Left colon (tissue), 2 donors: ENCODE measurements at places on chromosomes 5 and 9. TPM values are rescaled to one million over a fixed set of nuclear protein-coding genes. Genes with fewer than 3 reads are reported as not detected.

DNA sequence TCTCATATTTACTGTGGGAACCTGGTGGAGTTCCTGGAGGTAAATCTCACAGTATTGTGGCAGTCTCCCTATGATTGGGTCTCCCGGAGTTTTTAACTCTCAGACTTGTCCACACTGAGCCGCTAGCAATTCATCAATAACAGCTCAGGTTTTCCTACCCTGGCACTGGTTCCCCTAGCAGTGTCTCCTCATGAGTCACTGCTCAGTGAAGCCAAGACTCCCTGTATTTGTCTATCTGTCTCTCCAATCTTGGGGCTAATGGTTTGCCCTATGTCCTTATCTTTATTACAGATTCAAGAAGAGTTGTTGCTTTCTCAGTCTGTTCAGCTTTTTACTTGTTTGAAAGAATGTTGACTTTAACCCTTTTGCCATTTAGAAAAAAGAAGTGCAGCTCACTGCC, 176.7 kb upstream of the FGF10 start:
- DNase-seq: no peak

DNA sequence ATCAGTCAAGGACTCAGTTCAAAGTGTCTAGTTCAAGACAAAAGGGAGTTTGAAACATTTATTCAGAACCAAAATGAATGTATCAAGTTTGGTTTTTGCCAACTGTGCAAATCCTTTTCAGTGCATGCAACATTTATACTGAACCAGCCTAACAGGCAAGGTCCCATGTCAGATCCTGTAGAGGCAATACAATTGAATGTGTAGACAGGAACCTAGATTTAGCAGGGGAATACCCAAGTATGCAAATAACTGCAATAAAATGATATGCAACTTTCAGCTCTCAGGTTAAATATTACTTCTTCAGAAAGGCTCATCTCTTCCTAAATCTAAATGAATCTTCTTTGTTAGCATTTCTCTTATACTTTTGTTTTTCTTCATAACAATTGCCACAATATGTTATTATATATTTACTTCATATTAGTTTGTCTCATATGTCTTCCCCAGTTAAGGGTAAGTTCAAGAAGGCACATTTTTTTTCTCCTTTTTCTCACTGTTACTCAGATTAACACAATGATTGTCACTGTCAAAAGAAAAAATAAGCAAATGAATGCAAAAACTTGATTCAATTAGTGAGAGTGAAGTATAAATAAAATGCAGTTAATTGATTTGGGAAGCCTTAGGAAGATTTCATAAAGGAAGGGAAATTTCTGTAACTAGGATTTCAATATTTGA, 163.9 kb upstream of the RASA1 start:
- no peak for DNase-seq

Gene GPSM1
- total RNA-seq: 3.1 TPM

Gene SHB
- total RNA-seq: 26.2 TPM

Gene HNRNPH1
- 352 TPM for total RNA-seq

Gene STKLD1
- total RNA-seq: 0.36 TPM

Gene SPINK6
- not detected for total RNA-seq

Gene SHC3
- 1.6 TPM for total RNA-seq

DNA sequence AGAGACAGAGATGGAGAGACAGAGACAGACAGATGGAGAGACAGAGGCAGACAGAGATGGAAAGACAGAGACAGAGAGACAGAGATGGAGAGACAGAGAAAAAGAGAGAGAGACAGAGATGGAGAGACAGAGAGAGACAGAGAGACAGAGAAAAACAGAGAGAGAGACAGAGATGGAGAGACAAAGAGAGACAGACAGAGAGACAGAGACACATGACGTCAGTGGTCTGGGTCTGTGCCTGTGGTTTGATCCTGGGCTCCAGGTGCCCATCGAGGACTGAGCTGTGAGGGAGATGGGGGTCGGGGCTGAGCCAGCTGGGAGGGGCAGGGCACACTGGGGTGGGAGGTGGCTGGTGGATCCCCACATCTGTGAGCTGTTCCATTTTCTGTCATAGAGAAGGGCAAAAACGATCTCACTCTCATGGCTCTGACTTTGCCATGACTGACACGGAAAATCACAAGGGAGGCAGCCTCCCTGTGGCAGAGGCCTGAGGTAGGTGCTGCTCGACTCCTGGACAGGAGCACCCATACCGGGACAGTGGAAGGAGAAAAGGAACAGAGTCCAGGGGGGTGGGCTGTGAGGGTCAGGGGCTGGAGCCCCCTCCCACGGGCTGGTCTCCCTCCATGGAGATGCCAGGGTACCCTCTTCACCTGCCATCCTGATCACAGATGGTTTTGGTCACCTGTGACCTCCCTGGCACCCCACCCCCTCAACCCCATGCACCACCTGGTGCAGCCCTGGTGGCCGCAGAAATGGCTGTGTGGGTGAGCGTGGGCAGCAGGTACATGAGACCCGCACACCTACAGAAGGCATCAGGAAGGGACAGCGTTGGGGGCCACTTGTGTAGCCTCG, 28.8 kb downstream of the GLT6D1 start:
- DNase-seq: no peak

DNA sequence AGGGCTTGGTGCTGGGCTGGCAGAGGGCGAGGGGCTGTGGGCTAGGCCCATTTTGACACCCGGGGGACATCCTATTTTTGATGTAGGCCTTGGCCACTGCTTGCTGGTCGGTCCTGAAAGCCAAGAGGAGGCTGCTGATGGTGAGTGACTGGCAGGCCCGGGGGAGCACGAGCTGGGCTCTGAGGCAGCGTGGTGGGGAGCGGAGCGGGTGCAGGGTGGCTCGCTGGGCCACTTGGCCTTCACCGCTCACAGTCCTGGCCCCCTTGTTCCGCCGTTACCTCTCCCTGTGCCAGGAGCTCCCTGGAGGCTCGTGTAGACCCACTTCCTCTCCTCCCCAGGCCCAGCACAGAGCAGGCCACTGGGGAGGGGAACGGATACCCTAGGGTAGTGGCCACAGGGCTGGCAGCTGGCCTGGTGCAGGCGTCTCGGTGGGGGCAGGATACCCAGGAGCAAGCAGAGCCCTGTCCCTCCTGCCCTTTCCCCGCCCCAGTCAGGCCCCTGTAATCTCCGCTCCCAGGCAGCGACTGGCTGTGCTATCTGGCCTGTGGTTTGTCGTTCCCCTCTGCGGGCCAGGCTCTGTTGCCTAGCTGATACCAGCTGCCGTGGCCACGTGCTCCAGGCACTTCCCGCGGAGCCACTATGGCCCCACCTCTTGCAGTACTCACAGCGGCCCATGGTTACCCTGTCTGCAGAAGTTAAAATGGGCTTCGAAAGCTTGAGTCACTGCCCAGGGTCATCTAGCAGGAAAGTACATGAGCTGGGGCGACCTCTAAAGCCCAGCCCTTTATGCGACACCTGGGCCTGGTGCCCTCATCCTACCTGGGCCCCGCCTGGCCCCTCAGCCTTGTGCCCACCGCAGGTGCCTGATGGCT, 11.7 kb upstream of the DOLPP1 start:
- DNase-seq: peak; percentile 68

DNA sequence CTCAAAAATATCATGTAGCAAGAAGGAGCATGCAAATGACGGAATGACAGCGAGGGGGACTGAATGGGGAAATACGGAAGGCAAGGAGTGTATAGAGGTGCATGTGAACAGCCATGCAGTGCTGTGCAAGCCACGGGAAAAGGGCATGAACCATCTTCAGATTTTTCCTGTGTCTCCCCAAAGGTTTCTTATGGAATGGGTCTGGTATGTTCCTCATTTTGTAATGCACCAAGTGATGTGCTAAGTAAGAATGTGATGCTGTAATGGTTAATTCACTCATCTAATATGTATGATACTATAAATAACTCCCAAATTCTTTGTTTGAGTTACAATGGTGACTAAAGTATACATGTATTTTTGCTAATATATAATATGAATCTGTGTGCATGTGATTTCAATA, 99.0 kb upstream of the DAB2 start:
- no peak for DNase-seq

DNA sequence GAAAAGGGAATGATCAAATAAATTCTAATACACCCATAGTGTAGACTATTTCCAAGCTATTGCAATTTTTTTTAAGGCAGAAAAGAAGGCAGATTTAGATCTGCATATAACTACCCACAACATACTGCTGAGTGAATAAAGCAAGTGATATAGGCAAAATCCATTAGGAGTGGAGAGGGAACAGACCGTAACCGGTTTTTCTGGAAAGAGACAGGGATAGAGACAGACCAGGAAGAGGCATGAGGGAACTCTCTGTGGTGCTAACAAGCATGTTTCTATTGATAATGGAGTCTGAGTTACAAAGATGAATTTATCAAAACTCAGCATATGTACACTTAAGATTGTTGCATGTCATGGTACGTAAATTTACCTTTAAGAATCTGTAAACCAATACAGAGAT, 14.5 kb downstream of the ZDHHC21 start:
- no peak for DNase-seq

DNA sequence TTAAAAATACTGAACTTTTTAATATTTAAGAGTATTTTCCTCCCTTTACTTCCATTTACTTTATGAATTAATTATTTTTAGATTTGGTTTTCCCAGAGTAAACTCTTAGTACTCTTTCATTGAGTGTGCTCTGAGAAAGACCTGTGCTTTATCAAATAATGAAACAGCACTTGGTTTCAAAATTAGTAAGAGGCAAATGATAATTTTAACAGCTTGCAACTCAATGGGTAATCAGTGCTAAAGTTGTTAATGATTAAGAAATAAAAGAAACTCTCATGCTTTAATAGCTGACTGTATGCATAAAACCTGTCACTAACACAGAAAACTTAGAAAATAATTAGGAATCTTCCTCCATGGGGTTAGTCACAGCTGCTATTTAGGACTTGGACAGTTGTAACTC, 244.4 kb downstream of the RFX3 start:
- DNase-seq: no peak

GRCh38 chr9:91102269-91102668, 259.4 kb downstream of the AUH start:
- no peak for DNase-seq

Gene CTSV
- total RNA-seq: 5.4 TPM

DNA sequence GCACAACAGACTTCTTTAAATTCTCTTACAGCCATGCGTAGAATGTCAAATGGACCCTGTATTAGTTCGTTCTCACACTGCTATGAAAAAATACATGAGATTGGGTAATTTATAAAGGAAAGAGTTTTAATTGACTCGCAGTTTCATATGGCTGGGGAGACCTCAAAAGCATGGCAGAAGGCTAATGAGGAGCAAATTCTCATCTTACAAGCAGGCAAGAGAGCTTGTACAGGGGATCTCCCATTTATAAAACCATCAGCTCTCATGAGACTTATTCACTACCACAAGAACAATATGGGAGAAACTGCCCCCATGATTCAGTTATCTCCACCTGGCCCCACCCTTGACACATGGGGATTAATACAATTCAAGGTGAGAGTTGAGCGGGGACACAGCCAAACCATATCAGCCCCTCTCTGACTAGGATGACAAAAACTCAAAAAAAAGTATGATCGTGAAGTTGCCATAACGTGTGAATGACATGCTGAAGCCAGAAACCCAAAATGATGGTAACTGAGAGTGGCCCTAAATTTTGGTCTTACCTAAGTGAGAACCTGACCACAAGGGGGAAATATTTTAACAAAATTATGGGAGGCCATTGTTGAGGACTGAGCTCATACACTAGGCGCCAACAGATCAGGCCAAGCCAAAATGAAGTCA, 17.5 kb upstream of the TEX10 start:
- DNase-seq: no peak

DNA sequence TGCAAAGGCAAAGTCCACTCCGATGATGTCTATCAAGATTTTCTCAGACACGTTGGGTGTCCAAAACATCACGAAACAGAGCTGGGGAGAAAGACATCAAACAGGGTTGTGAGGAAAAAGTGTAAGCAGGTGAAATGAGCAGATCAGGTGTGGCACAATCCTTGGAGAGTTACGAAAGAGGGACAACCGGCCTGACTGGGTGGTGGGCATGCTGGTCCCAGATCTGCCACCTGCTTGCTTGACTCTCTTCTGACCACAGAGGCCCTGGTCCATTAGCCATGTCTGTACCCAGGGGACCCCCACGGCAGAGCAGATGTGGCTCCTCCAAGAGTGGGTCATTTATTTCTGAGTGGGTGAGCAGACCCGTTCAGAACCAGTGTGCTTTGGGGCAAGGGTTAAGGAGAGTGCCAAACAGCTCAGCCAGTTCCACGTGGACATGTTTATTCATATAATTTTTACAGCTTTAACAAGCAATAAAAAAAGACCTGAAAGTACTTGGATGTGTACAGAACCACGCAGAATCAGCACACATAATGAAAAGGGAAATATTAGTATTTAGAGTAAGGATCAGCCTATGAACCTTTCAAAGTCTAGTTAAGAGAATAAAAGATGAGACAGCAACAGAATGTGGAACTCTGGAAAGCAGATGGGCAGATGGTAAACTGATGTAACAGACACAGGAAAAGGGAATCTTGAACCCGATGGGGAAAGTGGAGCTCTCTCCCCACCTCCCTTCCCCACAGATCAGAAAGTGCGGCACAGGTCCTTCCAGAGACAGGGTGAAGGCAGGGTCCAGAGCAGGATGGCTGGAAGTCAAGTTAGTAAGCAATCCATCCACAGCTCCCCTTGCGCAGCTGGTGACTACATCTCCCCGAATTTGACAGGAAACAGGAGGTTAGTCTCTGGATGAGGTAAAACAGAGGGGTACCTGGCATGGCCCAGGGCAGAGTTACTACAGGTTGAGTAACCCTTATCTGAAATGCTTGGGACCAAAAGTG, 52.5 kb downstream of the OTULIN start:
- DNase-seq: no peak

Gene CRB2
- 1.1 TPM for total RNA-seq

GRCh38 chr9:119501374-119501773, 132.1 kb upstream of the BRINP1 start:
- DNase-seq: no peak

Gene LIX1
- not detected for total RNA-seq

Gene ZFP37
- total RNA-seq: 0.52 TPM

Gene CDKN2A
- 0.34 TPM for total RNA-seq

- DNase-seq: no peak
These were observed 125.4 kb downstream of the NFIB start for GRCh38 chr9:14188538-14188937.

GRCh38 chr9:130590305-130590704, 10.9 kb downstream of the FUBP3 start:
- no peak for DNase-seq

GRCh38 chr5:80916676-80917075, 43.5 kb upstream of the RASGRF2 start:
- no peak for DNase-seq

GRCh38 chr9:133253268-133253667, 21.7 kb downstream of the ABO start:
- no peak for DNase-seq

DNA sequence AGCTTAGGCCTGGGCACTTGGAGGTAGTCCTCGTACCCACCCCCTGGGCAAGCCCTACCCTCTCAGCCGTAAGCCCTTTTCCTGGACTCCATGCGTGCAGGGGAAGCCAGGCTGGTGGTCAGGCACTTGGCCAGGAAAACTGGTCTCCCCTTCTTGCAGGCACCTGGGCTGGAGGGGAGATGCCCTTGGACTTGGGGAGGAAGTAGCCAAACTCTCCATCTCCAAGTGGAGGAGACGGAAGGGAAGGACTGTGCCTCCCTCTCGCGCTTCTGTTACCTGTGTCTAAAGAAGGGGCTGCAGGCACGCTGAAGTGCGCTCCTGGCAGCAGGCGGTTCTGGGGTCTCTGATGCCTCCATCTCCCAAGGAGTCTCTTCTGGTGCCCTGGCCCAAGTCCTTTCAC, 283.9 kb downstream of the PBX3 start:
- DNase-seq: no peak
